AG04449 (cell line): ENCODE measurements at places on chromosomes 13 and 19.

DNA sequence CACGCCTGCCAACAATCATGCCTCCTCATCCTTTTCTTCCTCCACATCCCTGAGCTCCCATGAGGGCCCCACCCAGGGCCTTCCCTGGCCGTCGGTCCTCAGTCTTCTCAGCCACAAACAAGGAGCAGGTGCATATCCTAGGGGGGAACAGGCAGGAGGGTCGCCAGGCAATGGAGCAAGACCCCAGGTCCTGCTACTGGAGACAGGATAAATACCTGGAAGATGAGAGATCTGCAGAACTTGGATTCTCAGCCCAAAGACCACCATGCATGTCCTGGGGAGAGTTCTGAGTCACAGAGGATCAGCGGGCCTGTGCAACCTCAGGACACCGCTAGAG lies 344.7 kb upstream of the TSHZ3 start:
- no peak for DNase-seq

- no peak for DNase-seq
Observed at GRCh38 chr19:13952931-13953531, 722 bp downstream of the DCAF15 start.

DNA sequence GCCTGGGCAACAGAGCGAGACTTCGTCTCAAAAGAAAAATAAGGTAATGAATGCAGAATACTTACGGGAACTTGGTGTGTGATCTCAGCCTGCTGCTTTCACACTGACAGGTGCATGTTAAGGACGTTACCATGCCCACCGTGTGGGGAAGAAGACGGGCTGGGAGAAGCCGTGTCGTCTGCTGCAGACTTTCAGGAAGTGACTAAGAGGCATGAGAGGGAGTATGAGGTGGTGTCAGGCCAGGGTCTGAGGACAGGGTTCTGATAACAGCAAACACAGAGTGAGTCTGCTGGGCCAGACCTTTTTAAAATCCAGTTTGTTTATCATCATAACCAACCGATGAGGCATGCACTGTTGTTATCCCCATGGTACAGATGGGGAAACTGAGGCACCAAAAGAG lies 13.6 kb upstream of the GALP start:
- no peak for DNase-seq

GRCh38 chr19:17861542-17862402 lies 2.1 kb downstream of the RPL18A start:
- no peak for DNase-seq

DNA sequence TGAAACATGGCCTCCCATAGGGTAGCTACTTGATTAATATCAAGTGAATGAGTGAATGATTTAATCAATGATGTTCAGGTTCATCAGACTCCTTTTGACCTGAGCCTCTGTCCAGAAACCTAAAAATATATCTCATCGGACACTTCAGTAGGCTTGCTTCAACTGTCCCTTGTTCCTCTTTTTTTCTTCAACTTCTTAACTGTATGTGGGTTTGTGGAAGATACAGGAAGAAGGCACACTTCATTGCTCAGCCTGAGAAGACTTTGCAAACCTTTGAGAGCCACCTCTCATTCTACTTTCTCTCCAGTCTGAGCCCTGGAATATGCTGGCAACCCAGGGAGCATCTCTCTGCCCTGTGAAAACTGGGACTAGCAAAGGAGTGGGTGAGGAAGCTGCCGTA lies 557.0 kb downstream of the FGF9 start:
- no peak for DNase-seq

DNA sequence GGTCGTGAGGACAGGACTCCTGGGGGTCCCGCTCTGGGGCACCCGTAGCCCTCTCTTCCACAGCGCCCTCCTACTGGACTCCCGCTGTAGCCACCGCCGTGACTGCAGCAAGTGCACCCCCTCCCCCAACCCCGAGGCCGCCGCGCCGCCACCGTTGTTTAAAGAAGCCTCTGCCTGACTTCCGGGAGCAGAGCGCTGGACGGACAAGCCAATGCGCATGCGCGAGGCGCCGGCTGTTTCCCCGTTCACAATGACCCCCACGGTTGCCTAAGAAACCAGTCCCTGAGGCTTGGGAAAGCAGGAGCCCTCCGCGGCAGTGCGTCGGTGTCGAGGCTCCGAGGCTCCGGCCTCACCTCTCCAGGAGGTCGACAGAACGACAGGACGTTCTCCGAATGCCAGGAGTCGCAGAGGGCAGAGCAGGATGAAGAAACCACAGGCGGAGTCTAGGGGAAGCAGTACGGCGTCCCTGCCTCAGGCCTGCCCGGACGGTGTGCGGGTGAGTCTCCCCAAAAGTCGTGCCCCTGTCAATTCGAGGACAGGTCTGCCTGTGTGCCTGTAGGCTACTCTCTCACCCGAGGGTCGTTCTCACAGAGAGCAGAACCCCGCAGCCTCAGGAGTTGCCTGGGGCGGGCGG lies 70.5 kb upstream of the ZNF420 start:
- DNase-seq = no peak

GRCh38 chr19:47729468-47729798 lies 15.9 kb upstream of the NOP53 start:
- no peak for DNase-seq

DNA sequence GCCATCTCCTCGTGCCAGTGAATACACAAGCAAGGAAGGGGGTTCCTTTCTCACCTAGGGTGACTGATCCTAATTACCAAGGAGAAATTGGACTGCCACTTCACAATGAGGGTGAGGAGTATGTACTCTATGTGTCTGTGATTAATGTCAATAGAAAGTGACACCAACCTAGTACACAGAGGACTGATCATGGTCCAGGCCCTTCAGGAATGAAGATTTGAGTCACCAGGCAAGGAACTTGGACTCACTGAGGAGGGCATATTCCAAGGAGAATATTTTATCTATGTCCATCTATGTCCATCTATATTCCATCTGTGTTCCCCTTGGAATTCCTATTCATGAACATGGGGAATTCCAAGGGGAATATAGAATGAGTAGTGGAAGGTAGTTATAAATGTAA lies 9.2 kb upstream of the ALOX5AP start:
- no peak for DNase-seq
